ENCODE measurements at places on chromosomes 1 and 21.

DNA sequence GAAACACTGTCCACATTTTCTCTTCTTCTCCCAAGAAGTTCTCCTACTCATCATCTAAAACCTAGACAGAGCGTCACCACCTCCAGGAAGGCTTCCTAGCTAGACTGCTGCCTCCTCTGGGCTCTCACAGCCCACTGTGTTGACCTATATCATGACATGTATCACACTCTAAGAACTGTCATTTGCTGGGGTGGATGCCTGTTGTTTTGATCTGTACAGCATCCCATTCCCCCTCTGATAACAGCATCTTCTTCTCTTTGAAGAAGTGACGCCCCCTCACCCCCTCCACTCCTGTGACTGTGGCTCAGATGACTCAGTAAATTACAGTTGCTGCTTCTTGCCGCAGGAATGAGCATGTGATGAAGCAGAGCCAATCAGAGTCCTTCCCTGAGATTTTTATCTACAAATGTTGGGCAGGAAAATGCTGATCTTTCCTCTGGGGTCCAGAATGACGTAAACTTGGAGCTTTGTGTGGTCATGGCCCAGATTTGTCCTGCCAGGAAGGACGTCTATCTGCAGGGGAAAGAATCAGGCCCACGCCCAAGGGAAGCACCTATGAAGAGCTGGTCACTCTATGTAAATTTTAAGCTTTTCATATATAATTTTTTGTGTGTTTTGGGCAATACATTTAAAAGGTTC lies 28.0 kb upstream of the FOXO6 start:
- DNase-seq: peak; percentile 52

- DNase-seq: no peak
Measured at GRCh38 chr1:25806418-25806817, 6.4 kb downstream of the SELENON start.

GRCh38 chr1:168939110-168939946 lies 167.2 kb upstream of the ATP1B1 start:
- no peak for DNase-seq

GRCh38 chr1:151370211-151370911 lies 2.1 kb downstream of the SELENBP1 start:
- DNase-seq: no peak

GRCh38 chr1:231021540-231022031 lies 18.5 kb downstream of the FAM89A start:
- no peak for DNase-seq

GRCh38 chr1:248631354-248632008 lies 3.4 kb downstream of the OR2T11 start:
- DNase-seq: no peak

DNA sequence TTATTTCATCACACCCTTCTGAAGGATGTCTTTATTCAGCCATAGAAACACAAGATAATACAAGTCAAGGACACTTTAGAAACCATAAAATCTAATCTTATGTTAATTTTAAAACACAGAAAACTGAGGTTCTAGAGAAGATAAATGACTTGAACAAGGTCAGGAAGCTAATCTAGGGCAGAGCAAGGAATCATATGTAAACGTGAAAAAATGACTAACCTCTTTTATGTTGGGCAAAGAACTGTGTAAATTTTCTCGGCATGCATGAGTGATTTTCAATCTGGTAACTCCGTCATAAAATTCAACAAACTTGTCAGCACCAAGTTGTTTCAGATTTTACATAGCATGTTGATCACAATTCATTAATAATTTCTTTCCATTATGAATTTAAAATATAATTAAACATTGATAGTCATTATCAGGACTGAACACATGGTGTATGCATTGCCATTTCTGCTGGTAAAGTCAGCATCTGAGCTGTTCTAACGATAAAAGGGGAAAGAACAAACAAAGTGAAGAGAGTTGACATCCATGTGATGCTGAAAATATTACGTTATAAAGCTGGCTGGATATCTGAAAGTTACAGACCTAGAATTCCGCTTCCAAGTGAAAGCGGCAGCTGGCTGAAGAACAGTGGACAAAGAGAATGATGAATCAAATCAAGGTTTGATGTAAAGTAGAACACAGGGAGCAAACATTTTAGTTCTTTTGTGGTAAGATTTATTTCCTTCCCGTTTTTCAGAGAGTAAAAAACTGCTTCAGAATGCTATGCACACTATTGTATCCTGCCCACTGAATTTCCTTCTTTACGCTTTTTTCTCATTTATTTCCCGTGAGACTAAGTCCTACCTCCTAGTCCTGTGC lies 1037.4 kb upstream of the TMPRSS15 start:
- DNase-seq: no peak

GRCh38 chr1:233406994-233407631 lies 79.6 kb downstream of the MAP3K21 start:
- no peak for DNase-seq

DNA sequence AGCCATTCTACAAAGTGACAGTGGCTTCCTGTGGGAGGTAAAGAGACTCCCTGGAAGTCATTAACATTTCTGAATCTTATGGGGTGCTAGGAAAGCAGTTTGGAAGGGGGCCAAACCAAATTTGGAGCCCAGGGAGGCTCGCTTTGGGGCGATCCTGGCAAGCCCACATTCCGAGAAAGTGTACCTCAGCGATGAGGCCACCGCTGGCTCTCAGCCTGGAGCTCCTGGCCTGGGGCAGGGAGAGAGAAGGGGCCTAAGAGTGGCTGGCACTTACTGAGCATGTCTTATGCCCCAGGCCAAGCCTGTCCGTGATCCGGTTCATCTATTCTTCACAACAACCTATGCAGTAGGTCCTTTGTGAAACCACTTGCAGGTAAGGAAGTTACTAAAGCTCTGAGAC lies 98.8 kb downstream of the CCDC185 start:
- no peak for DNase-seq

- no peak for DNase-seq
Measured at GRCh38 chr1:116531917-116532316, 38.9 kb downstream of the CD58 start.

All from Jurkat, Clone E6-1 (cell line).